ENCODE measurements at places on chromosomes 5 and 9.

DNA sequence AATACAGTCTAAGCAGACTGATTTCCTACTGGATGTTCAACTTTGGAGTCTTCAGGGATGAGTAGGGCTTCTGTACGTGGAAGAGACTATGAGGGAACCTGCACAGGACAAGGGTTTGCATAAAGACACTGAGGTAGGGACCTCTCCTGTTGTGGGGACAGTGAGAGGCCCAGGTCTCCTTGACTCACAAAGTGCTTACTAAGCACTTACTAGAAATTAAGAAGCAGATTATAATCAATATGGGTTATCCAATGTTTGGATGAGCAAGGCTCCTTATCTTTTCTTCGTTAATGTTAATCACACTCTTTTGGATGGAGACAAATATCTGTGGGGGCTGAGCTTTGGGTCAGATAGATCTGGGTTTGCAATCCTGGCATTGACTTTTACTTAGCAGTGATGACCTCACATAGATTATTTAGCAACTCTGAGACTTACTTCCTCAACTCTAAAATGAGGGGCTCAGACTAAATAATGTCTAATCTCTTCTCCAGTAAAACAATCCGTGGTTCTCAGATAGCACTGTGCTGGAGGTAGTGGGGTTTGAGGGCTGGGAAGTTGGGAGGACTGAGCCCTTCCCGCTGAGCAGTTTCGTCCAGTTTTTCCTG lies 45.9 kb downstream of the PDCD1LG2 start:
- no peak for DNase-seq

DNA sequence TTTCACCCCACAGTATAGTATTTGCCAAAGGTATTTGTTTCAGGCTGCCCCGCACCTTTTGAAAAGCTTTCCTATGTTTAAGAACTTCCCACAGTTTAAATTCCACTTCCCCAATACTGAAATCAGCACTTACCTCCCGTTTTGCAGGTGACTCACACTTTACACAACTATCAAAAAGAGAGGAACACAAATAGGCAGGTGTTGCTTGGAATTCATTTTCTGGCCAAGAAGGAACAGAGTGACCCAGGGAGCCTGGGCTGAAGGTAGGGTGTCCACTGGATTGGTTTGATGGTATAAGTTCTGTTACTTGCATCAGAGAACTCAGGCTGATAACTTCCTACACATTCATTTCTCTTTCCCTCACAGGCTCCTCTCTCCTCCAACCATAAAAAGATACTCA lies 60.1 kb upstream of the SLC30A5 start:
- no peak for DNase-seq

DNA sequence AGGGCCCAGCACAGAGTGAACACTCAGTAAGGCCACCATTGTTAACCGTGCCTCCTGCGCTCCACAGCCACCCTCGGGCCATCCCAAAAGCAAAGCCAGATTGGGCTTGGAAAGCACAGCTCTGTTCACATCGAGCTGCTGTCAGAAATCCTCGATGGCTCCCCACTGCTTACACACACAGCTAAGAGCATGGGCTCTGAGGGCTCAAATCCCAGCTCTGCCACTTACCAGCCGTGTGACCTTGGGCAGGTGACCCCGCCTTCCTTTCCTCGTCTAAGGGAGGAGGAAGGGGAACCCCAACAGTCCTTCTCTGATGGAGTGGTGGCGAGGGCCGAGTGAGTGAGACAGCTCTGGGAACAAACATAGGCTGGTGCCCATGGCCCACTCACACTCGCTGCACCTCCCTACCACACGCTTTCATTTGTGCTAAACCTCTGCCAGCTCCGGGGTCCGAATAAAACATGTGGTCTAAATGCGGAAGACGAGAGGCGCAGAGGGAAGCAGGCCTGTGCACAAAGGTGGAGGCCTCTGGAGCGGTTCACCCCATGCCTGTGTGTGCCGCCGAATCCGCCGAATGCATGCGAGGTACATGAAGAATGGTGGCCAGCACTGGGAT lies 139.3 kb downstream of the PAX5 start:
- no peak for DNase-seq

- DNase-seq, result no peak
Observed at GRCh38 chr9:8251566-8251965, 452.0 kb upstream of the DMAC1 start.

- DNase-seq, result no peak
Observed at GRCh38 chr5:98072921-98073320, 700.5 kb upstream of the RGMB start.

DNA sequence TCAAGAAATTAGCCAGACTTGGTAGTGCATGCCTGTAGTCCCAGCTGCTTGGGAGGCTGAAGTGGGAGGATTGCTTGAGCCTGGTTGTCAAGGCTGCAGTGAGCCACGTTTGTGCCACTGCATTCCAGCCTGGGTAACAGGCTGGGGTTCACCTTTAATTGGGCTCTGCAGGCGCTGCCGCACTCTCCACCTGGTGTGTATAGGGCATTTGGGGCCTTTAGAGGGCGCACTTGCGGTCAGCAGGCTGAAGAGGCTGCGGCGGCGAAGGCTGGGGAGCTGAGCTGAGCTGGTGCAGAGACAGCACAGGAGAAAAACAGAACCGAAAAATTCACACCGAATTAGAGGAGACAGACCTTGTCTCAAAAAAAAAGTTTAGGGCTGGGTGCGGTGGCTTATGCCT lies 31.2 kb downstream of the CDK7 start:
- no peak for DNase-seq

DNA sequence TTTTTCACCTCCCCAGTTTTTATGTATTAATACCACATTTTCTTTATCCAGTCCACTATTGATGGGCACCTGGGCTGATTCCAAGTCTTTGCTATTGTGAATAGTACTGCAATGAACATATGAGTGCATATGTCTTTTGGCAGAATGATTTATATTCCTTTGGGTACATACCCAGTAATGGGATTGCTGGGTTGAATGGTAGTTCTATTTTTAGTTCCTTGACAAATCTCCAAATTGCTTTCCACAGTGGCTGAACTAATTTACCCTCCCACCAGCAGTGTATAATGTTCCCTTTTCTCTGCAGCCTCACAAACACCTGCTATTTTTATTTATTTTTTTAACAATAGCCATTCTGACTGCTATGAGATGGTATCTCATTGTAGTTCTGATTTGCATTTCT lies 340.2 kb downstream of the ADAMTS6 start:
- DNase-seq, result no peak

DNA sequence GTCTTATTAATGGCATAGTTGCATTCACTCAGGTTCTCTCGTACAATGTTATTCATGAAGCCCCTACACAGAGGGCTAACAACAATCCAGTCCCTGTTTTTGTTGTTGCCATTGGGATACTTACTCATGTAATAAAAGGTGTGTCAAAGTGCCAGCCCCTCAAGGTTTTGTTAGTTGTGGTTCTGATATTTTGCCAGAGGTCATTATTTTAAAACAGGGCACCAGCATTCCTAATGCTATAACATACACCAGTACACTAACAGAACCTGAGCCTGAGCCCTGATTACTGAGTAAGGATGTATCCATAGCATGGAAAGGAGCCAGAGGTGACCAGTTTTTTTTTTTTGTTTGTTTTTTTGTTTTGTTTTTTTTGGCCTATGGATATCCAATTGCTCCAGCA lies 50.2 kb downstream of the SMC2 start:
- no peak for DNase-seq

DNA sequence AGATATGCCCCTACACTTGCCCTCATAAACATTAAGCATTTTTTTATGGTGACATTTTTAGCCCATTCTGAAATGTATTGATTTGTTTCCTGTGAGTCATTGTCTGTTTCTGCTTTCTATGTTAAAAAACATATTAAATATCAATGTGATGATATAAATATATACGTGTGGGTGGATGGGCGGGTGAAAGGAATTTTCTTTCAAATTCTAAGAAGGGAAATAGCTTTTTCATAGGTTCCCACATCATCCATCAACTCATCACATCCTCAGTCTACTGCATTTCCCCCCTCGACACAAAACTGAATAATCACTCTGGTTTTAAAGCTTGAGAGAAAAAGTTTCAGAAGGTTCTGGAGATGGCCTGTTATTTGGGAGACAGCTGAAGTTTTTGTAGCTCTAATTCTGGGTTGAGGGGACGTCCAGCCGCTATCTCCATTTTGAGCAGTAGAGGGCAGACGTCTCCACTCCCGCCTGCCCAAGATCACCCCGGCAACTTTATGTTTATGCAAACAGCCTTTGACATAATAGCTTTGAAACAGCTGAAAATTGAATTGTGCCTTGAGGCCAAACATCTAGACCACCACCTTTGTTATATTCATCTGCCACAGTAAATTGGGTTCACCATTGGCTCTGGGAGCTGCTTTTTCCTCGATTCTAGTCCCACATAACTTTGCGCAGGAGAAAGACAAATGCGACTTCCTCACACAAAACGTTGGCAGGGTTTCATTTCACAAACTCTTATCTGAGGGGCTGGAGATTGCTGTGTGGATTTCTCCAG lies 216.2 kb upstream of the CLINT1 start:
- DNase-seq, result no peak

GRCh38 chr5:100505984-100506670 lies 29.0 kb upstream of the FAM174A start:
- DNase-seq, result no peak

All from CMK (cell line).